NCI-H446 (cell line): ENCODE measurements at places on chromosomes 1 and 21.

DNA sequence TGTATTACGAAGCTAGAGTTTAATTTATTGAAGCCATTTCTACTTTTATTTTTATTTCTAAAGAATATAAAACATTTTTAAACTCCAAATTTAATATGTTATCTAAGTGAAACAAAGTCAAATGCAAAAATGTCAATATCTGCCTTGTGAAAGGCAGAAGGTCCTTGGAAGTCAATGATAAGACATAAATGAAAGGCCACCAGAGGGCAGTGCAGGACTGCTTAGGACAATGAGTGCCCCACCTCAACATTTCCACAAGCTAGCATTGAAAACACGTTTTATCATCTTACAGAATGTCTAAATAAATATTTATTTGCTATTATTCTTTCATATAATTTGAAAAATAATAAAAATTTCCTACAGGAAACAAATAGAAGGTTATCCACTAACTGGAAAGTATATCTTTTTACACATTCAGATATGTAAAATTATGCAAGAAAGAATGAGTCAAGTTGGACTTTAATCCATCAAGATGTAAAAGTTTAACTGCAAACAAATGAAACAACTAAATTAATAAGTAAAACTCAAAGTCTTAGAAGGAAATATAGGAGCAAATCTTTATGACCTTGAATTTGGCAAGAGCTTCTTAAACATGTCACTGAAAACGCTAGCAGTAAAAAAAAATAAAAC, 140.1 kb upstream of the FMN2 start:
- DNase-seq = peak; percentile 74

DNA sequence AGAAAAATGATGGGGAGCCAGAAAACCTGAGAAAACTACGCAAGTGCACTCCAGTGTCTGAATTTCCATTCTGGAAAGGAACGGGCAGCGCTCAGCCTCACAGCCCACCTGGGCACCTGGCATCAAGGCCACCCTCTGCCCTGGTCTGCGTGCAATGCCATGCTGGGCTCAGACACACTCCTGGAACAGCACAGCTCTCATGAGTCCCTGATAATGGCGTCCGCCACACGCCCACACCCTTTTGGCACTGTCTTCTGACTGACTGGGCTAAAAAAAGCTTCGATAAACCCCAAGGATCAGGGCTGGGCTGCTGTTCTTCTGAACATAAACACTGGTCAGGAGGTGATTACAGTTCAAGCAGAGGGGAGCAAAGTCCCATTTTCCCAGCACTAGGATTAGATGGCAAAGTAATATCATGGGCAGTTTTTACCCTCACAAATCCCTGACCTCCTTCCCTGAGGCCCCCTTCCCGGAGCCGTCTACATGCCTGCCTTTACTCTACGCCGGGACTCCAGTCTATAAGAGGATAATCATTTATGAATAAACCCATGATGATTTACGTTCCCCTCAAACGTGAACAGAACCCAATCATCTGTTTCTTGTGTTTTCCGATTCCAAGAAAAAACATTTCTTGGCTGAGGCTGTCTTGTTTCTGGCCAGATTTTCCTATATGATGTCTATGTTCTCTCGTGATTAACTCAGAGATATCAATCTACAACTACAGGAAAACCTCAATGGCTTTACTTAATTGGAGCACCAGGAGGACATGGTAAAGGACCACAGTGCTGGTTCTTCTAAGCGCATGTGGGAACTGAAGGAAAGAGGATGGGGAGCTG, 22.6 kb downstream of the RCAN1 start:
- no peak for DNase-seq

- DNase-seq = peak; percentile 95
These were observed 15.2 kb upstream of the ZNF692 start for GRCh38 chr1:248873993-248874533.

GRCh38 chr1:72526926-72527325, 244.6 kb upstream of the NEGR1 start:
- no peak for DNase-seq

- DNase-seq = no peak
These were observed 158.7 kb upstream of the EDN2 start for GRCh38 chr1:41642922-41643821.

GRCh38 chr1:69167876-69168275, 399.8 kb upstream of the LRRC7 start:
- no peak for DNase-seq

DNA sequence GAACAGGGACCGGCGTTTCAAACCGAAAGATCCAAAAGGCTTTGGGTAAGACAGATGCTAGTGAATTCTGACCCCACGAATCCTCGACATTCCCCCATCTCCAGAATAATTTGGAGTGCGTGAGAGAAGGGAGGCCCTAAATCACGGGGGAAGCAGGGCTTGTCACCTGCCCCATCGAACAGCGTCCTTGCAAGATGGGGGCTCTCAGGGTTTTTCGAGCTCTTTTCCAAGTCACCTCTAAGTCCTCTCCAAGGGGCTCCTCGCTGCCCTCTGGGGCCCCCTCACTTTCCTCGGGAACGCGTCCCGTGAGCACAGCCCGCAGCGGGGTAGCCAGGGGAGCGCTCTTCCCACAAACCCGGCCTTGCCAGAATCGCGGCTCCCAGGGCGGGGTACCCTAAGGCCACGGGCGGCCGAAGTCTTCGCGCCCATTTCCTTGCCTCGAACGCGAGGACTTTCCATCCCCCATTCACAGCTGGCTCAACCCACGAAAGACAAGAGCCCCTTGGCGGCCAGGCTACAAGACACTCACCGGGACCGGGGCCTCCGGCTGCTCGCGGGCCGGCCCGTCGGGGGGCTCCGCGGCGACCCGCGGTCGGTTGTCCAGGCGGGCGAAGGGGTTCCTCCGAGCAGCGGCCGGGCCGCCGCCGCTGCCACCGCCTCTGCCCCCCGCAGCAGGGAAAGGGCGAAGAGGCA, 546 bp downstream of the DONSON start:
- peak; percentile 42 for DNase-seq

DNA sequence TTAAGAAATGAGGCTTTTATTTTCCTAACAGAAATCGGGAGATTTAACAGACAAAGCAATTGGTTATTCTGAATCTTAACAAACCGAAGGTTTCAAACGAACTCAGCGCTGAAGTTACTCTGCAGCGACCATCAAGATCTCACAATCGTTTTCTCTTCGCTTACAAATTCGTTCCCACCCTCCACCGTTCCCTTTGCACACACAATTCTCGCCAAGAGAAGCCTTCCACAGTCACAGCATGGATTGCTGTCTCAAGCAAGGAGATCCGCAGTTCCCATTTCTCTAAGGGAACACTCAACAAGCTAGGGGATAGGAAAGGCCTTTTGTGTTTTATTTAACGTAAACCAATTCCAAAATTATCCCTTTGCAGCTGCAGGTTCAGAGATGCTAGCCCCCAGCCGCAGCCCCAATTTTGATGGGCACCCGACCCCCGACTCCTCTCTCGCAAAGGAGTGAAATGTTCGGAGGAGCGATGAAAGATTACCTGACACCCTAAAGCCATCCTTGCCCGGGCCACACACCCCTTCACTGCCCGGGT, 755 bp downstream of the FBXO42 start:
- DNase-seq = no peak

- no peak for DNase-seq
These were observed 77.5 kb downstream of the BRINP2 start for GRCh38 chr1:177248258-177248657.

GRCh38 chr21:16125274-16125673, 395.5 kb downstream of the USP25 start:
- no peak for DNase-seq

DNA sequence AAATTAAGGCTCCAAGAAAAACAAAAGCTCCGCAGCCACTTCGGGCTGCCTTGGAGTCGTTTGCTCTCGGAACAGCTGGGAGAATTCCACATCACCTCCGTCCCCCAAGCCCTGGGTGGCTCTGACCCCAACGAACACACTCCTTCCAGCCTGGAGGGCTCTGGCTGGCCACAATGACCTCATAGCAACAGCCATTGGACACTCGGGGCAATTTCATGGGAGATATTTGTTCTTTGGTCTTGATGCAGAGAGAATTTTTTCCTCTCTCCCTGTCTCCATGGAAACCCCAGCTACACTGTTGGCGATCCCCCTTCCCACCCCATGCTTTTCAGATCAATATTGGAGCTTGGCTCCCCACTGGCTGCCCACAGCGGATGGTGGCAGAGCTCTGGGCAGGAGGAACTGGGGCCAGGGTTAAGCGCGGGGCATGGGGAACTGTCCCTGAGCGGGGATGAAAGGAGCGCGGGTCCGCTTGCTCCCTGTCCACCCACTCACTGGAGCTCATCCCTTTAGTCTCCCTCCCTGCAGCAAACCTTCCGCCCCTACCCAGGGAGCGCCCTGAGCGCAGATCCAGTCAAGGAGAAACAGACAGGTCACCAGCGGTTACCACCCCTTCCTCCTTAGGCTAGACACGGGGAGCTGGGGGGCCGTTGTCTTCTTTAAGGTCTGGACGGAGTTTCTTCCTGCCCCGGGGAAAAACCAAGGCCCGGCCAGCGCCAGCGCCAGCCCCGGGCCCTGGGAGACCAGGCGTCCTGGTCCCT, 1.2 kb downstream of the WNT4 start:
- DNase-seq = no peak

- DNase-seq = no peak
These were observed 479.9 kb upstream of the BRINP3 start for GRCh38 chr1:190957565-190957964.

DNA sequence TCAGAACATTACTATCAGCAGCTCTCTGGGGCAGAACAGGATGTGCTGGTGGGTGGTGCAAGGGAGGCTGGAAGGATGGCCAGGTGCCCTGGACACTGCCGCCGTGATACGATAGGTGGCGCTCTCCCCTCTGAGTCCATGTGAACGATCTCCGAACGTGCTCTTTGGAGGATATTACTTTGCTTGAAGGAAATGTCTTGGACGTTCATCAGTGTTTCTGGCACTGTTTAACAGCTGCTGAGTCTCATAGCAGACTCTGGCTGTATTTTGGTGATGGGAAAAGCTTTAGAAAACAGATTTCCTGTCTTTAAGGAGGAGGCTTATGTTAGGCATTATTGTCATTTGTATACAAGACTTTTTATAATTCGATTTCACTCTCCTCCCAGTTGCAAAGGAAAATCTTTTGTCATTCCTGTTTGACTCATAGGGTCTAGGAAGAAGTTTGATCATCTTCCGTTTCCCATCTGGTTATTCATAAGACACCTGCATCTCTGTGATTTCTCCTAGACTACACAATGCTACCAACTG, 386.2 kb upstream of the ADGRL2 start:
- DNase-seq = peak; percentile 19

DNA sequence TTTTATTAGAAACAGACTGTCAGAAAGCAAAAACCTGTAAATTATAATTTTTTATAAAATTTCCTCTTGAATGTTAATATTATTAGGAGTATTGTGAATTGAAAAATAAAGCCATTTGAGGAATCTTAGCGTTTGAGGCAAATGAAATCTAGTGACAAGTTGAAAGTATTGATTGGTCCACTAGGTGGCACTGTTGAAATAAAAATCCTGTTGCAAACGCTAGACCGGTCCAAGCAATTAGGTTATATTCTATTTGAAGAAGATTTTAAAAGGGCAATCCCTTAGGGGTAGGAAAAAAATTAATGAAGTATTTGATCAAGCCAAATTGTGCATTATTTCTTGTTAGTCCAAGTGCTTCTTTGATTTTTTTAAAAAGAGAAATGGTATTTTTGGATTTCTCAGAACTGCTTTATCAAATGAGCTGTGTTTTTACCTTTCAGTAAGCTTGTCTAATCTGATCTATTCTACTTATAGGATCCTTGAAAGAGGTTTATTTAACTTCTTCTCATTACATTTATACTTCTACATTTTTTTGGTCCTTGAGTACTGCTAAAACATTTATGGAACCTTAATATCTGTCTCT, 57.7 kb downstream of the ATG4C start:
- DNase-seq = peak; percentile 73

GRCh38 chr1:103477101-103477500, 48.4 kb upstream of the RNPC3 start:
- peak; percentile 84 for DNase-seq

DNA sequence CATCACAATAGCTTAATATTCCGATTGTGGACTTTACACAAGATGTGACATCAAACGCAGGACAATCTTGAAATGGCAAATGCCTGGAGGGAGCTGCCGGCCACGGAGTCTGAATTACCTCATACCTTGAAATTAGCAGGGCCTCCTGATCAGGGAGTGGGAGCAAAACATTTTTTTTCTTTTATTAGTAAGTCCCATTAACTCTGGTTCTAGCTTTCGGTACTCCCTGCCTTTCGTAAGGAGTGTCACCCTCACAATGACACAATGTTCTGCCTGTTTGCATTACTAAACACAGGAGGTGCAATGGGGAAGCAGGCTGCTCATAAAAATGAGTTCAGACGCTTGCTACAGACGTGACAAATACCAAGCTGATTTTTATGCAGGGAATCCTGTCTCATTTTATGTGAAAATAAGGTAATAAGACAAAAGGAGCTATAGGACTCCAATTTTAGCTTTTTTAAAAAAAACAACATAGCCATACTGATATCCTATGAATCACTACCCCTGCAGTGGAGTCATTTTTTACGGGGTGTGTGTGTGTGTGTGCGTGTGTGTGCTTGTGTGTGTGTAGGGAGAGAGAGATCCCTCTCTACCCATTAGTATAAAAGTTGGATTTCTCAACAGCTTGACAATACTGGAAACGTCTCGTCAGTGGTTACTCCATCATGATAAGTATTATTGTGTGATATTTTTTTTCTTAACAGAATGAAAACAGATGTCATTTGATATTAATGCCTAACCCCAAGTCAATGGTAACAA, 205.1 kb upstream of the RUNX1 start:
- no peak for DNase-seq

- DNase-seq = no peak
These were observed 29.7 kb downstream of the TRIM11 start for GRCh38 chr1:228376651-228377631.
